ENCODE measurements at places on chromosomes 7 and 10.

- no peak for DNase-seq
These were observed 154.6 kb downstream of the TPST1 start for GRCh38 chr7:66359656-66360211.

- no peak for DNase-seq
These were observed 3.5 kb downstream of the UNCX start for GRCh38 chr7:1236132-1236661.

DNA sequence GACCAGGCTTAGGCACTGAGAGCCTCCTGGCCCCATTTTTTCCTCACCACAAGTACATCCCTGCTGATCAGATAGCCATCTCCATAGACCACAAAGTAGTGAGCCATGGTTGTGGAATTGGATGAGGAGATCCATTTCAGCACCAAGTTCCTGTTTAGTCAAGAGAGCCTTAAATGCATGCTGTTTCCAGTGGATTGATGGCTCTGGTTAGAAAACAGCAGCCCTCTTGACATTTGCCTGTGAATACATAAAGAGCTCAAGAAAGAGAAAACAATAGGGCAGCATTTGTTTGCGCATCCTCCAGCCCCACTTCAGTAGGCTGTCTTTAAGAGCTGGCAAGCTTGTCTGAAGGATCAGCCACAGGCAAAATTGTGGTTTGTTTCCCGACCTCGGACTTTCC, 251.2 kb downstream of the POU6F2 start:
- no peak for DNase-seq

DNA sequence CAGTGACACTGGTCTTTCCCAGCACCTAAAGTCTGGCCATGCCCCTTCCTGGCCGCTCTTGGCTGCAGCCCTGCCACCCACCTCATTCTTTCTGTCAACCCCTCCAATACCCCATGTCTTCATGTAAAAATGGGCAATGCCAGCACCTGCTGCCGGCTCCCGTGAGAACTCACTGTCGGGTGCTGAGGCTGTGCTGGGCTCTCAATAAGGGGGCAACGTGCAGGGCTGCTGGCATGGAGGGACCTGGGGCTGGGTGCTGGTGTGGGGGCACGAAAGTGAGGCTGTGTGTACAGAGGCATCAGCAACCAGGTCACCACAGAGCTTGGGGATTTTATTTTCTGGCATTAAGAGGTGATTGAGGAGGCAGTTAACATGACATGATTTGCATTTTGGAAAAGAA, 65.3 kb downstream of the ALOX5 start:
- DNase-seq, result no peak

- DNase-seq, result no peak
These were observed 309.0 kb upstream of the HGF start for GRCh38 chr7:82078807-82079206.

- no peak for DNase-seq
These were observed 410.3 kb upstream of the SHH start for GRCh38 chr7:156222611-156223010.

- no peak for DNase-seq
These were observed 81.0 kb downstream of the CYP51A1 start for GRCh38 chr7:92053312-92053711.

DNA sequence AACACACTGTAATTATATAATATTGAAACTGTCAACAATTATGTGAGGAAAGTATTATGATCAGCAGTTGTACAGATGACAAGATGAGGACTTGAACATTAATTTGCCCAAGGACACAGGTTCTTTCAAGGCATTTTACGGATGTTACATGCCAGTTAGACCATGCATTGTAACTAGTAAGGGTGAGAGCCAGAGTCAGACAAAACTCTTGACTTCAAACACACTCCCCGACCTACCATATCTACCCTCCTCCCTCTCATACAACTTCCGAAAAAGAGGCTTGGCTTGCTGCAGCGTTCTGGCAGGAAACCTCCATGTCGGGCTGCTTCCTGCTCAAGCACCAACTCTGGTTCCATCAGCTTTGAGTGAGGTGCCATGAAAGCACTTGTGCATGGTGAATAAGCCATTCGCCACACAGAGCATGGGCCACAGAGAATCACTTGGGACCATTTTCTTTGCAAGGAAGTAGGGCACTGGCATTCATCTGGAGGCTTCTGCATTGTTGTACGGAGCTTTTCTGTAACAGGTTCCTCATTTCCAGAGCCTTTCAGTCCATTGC, 53.2 kb downstream of the FOXI2 start:
- DNase-seq, result no peak

DNA sequence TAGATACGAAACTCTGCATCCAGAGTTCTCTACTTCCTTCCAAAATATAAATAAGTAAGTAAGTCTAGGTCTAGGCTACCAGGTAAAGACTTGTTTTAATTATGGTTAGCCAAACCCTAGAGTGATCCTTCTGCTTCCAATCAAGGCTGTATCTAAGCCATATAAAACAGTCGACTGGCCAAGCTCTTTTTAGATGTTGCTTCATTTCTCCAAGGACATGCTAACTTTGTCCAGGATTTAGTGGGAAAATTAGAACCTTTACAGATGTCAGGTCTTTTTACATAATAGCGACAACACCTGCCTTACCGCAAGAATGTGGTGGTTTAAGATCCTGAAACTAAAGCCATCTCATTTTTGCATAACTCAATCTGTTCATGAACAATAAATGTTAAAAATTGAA, 156.8 kb downstream of the NXPH1 start:
- DNase-seq, result no peak

Measured in iPS DF 19.7 (cell line).